Kidney epithelial cell (primary cell): ENCODE measurements at places on chromosomes 3 and 15.

DNA sequence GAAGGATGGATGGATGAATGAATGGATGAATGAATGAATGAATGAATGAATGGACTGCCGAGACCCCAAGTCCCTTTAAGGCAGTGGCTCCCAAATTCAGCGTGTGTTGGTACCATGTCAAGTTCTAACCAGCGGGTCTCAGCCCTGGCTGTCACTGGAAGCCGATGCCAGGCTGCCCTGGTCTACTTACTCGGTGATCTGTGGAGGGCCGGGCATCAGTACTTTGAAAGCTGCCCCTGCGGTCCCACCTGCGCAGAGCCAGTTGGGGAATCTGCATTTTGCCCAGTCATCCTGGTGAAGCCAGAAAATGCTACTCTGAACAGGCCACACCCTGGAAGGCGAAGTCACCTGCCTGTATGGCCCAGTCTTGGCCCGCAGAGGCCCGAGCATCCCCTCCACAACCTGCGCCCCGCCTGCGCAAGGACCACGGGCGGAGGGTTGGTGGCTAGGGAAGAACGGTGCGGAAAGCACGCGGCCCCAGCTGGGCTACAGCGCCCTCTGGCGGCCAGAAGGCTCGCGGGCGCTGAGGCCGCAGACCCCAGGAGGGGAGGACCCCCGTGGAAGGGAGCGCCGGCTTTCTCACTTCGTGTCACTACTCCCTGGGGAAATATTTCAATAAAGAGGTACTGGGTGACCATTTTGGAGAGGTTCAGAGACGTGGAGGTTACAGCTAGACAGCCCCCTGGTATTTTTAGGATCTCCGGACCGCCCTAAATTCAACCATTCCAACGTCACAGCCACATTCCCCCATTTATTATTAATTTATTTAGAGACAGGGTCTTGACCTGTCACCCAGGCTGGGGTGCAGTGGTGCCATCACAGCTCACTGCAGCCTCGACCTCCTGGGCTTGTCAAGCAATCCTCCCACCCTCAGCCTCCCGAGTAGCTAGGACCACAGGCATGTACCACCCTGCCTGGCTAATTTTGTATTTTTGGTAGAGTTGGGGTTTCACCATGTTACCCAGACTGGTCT, 34.9 kb downstream of the PRKCD start:
- no peak for DNase-seq

DNA sequence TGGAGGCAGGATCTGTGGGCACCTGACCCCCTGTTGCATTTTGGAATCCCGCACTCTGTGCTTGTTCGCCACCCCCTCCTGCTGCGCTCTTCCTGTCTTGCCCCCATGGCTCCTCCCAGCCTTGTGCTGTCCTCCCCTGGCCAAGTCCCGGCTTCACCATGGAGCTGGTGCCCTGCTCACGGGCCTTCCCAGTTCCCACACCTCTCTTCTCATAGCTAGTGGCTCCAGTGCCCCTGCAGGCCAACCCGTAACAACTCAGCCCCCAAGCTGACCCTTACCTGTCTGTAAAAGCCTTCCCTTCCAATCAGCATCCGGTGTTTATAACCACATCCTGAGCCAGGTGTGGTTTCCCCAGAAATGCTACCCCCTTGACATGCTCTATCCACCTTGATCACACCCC, 407.7 kb upstream of the C2CD4B start:
- DNase-seq: no peak

DNA sequence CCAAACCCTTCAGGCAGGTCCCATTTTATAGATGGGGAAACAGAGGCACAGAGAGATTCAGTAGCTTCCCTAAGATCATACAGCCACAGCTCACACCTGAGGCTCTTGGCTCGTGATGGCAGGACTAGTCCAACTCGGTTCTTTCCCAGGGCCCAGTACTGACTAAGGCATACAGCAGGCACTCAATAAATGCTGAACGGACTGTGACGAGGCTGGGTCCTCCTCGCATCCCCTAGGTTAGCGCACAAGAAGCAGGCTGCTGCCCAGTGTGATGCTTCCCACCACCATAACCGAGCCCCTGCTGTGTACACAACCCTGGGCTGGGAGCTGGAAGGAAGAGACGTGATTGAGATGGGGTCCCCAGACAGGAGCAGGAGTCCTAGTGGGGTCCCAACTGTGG, 24.9 kb downstream of the PLXND1 start:
- DNase-seq: no peak

DNA sequence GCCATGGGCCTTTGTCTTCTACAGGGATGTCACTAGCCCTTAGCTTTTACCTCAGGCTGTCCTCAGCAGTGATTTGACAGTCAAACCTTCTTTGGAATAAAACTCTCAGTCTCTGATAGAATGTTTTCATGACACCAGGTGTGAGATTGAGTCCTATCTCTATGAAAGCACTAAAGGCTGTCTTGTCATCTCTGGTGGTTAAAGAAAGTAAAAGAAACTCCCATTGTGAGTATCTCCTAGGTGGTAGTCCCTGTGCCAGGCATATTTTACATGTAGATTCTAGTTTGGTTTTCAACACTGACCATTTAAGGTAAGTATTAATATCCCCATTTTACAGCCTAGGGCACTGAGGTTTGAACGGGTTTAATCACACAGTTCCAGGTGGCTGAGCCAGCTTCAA, 360.2 kb downstream of the CHST2 start:
- DNase-seq: no peak

DNA sequence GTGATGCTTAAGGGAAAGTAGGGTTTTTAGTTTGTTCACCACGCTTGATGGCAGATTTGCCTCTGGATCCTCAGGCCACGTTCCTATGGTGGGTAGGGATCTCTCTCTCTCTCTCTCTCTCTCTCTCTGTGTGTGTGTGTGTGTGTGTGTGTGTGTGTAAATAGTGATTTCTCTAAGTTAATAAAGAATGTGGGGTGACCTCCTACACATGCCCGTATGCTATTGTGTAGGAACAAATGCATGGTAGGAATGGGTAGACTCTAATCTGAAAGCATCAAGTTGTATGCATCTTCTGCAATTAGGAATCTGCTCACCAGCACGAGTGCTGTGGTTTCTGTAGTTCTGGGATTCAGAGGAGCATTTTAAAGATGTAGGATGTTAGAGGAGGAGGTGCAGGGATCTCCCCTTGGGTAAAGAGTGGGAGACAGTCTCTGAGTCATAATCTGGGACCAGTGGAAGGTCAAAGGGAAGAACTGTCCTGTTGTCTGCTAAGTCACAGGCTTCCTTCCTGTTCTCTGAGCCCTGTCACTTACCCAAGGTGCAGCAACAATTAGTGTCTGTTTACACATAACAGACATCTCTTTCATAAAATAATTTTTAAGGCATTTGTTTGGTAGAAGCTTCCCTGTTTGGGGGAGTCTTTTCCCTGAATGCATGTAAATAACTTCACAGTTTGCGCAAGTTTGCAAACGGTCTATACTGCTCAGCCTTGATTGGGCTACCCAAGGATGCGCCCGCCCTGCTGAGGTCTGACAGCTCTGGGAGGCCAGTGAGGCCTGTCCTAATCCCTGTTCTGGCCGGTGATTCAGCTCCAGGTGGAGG, 139.8 kb downstream of the IGF1R start:
- no peak for DNase-seq

DNA sequence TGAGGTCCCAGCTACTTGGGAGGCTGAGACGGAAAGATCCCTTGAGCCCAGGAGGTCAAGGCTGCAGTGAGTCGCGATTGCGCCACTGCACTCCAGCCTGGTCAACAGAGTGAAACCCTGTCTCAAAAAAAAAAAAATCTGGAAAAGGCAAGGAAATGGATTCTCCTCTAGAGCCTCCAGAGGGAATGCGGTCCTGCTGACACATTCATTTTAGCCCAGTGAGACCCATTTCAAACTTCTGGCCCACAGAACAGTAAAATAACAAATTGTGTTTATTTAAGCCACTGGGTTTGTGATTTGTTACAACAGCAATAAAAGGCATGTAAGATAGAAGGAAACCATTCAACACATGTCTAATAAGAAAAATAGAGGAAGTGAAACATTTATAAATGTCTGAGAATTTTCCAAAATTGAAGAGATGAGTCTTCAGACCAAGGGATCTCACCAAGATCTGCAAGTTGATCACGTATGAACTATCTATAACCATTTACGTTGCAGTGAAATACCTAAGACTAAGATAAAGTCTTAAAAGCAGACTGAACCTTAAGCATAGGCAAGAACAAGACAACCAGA, at the start of gene HTR3E:
Gene HTR3E, plus strand, starts transcription at position 254 of the 573 bp plus-strand sequence. CDS start 466 bp downstream, outside the sequence.
- no peak for DNase-seq

- DNase-seq: no peak
Measured at GRCh38 chr3:186467969-186468368, 76.2 kb downstream of the CRYGS start.

GRCh38 chr3:29026286-29026685, 254.6 kb upstream of the RBMS3 start:
- DNase-seq: no peak

DNA sequence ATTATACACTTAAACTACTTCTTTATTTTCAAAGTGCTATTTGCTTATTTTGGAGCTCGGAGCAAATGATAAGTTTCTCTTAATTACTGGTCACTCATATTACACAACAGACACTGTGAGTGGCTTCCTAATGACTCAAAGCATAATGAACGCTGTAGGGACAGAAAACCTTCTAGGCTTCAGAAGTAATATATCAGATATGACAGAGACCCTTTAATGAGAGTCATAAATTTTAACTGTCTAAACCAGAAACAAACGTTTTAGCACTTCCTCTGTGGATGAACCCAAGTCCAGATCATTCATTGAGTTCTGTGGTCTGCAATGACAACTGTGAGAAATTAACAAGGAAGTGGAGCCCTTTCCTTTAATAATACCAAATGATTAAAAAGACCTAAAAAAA, 66.6 kb downstream of the ARPP21 start:
- no peak for DNase-seq

DNA sequence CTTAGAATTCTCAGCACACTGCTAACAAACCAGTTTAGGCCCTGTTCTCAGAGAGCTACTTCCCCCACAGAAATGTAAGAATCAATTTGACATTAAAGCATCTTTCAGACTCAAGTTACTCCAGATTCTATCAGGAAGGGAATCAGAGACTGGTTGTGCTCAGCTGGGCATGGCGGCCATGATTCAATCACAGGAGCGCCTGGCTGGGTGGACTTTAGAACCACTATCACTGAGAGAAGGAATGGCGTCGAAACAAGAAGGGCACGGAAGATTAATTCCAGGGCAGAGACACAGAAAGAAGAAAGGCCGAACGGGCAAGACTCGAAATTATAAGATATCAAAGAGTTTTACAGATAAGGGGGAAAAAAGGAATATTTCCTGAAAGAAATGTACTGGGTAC, 6.2 kb downstream of the TNIK start:
- no peak for DNase-seq

DNA sequence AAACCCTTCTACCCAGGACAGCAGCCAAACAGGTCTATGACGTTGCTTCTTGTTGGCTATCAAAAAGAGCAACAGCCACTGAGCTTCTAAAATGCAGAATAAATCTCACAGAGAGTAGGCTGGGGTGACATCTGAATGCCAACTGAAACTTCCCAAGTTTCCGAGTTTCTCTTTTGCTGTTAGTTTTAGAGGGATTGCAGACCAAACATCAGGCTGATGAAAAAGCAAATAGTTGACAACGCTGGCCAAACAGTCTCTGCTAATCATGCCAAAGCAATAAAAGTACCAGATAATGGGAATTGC, 670 bp upstream of the CBLB start:
- no peak for DNase-seq

- no peak for DNase-seq
Measured at GRCh38 chr3:190644035-190644434, 130.2 kb downstream of the IL1RAP start.

DNA sequence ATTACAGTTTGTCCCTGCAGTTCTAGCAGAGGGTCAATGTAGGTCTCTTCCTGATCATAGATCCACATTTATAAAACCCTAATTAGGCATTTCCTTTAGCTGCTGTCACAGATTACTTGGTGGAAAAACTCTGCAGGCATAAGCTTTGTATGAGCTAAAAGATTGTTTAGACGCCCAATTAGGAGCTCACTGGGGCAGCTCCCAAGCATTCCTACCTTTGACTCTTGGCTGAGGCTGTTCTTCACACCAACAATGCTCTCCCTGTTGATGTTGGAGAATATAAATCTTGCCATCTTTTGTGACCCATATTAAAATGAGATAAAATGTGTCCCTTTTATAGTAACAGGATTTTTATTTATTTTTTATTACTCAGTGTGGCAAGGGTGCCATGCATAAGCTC, 148.3 kb upstream of the TRIM42 start:
- no peak for DNase-seq

- peak; percentile 9 for DNase-seq
Measured at GRCh38 chr15:67303490-67304363, 49.1 kb downstream of the IQCH start.

DNA sequence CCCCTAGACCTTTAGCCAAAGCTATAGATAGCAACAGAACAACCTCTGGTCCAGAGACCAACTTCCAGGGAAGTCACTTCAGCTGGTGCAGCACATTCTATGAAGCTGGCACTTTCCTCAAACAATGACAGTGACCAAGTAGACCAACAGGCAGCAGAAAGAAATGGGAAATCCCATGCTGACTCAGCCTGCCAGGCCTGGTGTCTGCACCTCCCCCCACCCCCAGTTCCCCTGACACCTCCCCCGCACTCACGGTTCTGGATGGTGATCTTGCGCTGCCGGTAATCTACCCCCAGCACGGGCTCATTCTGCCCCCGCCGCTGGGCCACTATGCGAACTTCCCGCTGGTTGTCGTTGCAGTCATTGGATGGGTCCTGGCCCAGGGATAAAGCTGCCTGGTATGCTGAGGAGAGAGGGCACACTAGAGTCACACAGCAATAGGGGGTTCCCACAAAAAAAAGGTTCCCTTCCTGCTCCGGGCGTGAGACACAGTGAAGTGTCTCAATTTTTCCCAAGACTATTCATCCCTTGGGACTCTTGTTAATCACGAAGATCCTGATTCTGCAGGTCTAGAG, 17.0 kb downstream of the ILDR1 start:
- DNase-seq: no peak

DNA sequence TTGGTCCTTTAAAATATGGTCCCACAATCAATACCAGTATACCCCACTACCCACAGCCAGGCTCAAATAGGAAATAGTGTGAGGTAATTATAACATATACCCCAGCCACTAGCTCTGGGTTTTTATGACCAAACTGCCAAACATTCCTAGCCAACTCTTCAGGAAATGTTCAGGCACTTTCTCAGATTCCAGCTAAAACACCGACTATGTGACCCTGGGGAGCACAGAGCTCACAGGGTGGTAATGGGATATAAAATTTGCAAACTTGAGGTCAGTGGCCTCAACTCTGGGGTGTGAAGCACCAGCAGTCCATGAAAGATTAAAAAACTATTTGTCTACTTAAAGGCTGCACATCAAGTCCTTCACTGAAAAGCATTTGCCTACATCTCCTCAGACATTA, 12.9 kb downstream of the FBN1 start:
- DNase-seq: no peak

DNA sequence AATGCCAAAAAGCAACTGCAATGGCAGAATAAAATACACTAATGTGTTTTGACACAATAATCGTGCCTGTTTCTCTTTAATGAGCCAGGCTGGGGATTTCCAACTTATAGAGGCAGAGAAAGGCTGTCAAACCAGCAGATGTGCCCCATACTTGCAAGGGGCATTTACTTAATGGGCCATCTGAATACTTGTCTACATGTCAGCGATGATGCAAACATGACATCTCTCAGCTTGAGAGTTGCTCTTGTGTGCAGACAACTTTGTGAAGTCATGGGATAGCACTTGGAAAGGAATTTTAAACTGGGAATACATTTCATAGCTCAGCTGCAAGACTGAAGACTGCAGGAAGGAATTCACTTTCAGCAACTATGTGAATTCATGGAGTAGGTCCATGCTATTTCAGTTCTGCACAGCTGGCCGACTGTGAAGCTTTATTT, 127.4 kb upstream of the ADAMTS9 start:
- DNase-seq: no peak
